Omental fat pad (tissue), 4 donors: ENCODE measurements at places on chromosomes 4 and X. TPM values are rescaled to one million over a fixed set of nuclear protein-coding genes. Genes with fewer than 3 reads are reported as not detected.

CCNA2 gene
- total RNA-seq = 0.65 TPM

GRCh38 chr4:54402880-54403480 is 173.9 kb downstream of the PDGFRA start:
- DNase-seq = no peak

ADRA2C gene
- 13.3 TPM for total RNA-seq

DNA sequence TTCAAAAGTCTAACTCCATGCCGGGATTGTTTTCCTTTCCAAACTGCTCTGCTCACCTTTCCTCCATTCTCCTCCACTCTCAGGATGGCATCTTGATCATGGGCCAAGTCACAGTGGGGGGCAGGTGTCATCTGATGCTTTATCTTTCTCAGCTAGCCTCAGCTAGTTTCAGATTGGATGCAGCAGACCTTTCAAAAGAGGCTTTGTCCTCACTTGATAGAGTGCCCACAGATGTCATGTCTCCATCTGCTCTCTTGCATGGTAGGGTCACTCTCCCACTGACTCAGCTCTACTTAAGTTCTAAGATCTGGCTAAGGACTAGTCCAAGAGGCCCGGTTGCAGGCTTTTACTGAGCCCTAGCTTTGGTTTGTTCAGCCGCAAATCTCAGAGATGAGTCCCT is 341.8 kb upstream of the GALNT7 start:
- DNase-seq = no peak

GRCh38 chr4:25727711-25728493 is 72.3 kb downstream of the SLC34A2 start:
- DNase-seq = no peak

GRCh38 chrX:118225711-118226428 is 109.3 kb upstream of the KLHL13 start:
- no peak for DNase-seq

NMU gene
- total RNA-seq = not detected

DNA sequence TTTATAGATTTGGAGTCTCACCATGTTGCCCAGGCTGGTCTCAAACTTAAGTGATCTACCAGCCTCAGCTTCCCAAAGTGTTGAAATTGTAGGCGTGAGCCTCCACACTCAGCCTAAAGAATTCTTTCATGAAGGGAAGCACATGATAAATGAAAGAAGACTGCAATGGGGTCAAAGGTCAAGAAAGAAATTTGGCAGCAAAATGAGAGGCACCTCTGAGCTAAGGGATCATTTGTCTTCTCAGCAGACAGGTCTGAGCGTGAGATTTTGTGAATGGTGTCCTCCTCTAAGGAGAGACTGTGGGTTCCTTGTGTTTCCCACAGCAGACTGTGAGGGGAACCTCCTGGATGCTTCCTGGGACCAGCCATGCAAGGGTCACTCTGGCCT is 57.5 kb upstream of the EGFL6 start:
- DNase-seq = no peak

TCEAL1 gene
- total RNA-seq = 63.8 TPM

PAGE2 gene
- total RNA-seq = not detected

GRCh38 chrX:30570505-30570904 is 7.1 kb downstream of the TASL start:
- DNase-seq = no peak

DNA sequence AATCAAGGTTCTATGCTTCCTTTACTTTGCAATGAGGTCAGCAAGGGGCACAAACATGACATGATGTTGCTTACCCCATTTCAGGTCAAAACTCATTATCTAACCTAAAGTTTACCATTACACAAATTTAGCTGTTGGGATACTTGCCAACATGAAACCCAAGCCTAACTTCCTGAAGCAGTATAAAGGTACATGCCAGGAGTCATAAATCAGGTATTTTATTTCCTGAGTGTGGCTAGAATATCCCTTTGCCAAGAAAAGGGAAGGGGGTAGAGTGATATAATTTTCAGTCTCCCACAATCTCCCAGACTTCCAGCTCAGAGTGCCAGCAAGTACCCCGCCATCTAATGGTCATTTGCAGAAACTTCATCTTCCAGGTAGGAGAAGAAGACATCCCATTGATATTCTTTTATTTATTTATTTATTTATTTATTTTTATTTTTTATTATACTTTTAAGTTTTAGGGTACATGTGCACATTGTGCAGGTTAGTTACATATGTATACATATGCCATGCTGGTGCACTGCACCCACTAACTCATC is 136.6 kb downstream of the NEXMIF start:
- DNase-seq = no peak

- DNase-seq = no peak
Measured at GRCh38 chr4:3179126-3179706, 69.7 kb upstream of the MSANTD1 start.

DNA sequence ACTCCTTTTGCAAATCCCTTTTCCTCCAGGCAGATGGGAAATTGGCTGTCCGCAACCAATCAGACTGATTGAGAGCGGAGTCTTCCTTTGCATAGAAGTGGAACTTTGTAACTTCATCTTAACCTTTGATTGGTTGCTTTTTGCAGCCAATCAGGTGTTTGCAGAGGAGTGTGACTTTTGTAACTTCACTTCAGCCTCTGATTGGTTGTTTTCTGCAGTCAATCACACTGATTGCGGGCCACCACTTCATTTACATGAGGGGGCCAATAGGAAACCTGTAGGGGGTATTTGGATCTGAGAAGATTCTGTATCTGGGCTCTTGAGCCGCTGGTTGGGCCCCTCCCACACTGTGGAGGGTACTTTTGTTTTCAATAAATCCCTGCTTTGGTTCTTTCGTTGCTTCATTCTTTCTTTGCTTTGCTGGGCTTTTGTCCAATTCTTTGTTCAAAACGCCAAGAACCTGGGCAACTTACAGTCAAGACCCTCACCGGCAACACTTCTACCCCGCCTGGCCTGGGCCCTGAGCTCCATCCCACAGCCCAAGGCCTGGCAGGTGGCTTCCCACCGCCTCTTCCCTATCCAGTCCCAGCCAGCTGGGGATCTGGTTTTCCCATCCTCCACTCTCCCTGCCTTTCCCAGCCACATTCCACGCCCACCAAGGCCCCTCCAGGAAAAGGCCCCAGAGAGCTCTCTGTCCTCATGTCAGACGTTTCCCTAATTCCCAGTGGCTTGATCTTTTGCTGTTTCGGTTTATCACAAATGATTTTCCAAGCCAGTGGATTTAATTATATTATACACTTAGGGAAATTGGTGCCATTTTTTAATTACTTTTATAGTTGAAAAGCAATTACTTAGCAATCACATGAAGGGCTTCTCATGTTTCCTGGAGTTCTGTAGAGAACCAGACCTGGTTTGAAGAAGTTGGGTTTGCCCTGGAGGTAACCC is 110.2 kb upstream of the STX18 start:
- no peak for DNase-seq

- DNase-seq = no peak
Measured at GRCh38 chrX:41558531-41558930, 111.4 kb downstream of the NYX start.

BEX5 gene
- 5.8 TPM for total RNA-seq

GRCh38 chr4:183968502-183968901 is 63.4 kb downstream of the STOX2 start:
- DNase-seq = no peak

GRCh38 chr4:13977746-13978145 is 350.2 kb upstream of the BOD1L1 start:
- no peak for DNase-seq

GRCh38 chrX:149060921-149061320 is 444.2 kb downstream of the IDS start:
- DNase-seq = no peak

MAGEB4 gene
- total RNA-seq = not detected

ZAR1 gene
- not detected for total RNA-seq

- DNase-seq = no peak
Measured at GRCh38 chr4:152363086-152363485, 172.8 kb downstream of the FBXW7 start.

FAM9B gene
- not detected for total RNA-seq

DNA sequence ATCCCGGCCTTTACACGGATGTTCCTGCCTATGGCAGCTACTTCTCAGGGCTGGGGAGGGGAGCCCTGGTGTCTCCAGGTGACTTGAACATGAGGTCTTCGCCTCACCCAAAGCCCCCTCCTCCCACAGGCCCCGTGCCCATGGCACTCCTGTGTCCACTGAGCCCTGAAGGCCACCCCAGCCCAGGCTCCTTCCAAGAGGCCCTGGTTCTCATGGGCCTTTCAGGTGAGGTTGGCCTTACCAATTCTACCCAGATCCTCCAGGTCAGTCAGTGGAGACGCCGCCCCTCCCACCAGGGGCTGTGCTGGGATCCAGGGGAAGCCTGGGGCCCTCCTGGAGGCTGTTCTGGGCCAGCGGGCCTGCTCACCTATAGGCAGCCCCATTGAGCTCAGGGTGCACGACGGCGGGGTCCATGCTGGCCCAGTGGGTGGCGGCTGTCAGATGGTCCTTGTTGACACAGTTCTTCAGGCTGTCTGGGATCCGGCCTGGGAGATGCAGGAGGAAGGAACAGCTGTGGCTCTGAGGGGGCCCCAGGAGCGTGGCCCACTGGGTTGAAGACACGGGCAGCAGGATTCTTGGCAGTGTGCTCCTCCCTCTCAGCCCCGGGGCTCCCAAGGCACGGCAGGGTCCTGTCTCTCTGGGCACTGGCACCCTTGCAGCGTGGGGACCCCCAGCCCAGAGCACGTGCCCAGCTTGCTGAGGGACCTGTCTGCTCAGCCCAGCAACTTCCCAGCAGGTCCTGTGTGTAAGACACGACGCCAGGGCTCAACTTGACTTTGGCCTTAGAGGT is 36.2 kb downstream of the CTBP1 start:
- no peak for DNase-seq

GRCh38 chrX:11172415-11172814 is 61.3 kb downstream of the HCCS start:
- DNase-seq = no peak
